Substantia nigra (tissue), 51 donors: ENCODE measurements at places on chromosomes 3 and 15.

- no peak for DNase-seq
These were observed 18.2 kb downstream of the DCUN1D1 start for GRCh38 chr3:182962166-182962565.

DNA sequence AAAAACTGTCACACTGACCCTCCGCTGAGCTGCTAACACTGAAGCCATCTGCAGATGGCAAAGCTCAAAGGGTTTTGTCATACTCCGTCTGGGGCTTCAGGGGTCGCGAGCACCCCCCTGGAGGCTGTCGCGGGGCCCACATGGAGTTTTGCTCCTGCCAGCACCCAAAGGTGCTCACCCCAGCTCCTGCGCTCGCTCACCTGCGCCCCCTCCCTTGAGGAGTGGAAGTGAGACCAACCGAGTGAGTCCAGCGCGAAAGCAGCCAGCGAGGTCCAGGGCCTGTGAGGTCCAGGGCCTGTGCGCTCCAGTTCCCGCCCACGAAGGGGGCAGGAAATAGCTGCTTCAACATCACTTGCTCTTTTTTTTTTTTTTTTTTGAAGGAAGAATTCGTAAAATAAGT is 208.5 kb downstream of the ROBO2 start:
- DNase-seq = no peak

GRCh38 chr3:16252988-16253387 is 11.8 kb downstream of the DPH3 start:
- DNase-seq = no peak

GRCh38 chr3:194277104-194277785 is 73.9 kb downstream of the CPN2 start:
- DNase-seq = no peak

GRCh38 chr3:137171834-137172603 is 214.2 kb downstream of the IL20RB start:
- no peak for DNase-seq

- no peak for DNase-seq
These were observed 31.5 kb upstream of the SLC2A2 start for GRCh38 chr3:171058058-171058457.

DNA sequence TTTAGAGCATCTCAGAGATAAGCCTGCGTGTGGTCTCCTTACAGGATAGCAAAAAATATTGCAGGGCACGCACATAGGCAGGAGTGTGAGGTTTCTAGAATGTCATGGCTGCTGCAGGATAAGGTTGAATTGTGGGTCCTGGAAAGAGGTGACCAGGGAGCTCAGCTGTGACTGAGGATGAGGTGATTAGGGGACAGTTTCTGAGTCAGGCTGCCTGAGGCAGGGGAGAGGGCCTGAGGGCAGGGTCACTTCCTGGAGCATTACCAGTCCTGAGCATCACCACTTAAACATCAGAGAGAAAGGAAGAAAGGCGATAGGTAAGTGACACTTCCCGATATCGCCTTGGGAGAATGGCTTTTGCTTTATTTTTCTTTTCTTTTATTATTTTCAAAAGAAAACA is 813.8 kb downstream of the TUSC7 start:
- DNase-seq = no peak

DNA sequence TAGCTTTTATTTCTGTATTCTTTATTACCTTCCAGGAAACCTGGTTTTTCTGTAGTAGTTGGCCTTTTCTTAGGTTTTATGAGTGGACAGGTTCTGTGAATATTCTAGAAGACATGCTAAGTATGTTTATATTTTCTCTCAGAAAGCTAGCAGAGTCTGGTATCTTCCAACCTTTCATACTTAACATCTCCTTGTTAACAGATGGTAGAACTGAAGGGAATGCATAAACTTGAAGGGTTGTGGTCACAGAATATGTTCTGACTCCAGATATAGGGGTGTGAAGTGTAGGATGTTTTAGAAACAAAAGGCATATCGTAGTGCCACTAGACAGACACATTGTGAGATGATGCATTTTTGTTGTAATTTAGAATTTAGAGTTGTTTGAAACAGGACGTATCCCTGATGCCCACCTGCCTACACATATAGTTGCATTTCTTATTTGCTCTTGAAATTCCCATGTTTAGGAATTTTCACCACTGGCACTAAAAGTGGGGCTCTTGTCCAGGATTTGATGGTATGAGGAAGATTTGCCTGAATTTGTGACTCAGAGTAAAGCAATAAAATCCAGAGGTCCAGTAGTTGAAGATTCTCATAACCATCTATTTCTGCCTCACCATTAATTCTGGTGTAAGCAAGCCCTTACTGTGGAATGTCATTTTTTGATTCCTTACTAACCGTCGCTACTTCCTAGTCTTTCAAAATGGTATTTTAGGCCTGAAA is 274.5 kb downstream of the FEZF2 start:
- no peak for DNase-seq

DNA sequence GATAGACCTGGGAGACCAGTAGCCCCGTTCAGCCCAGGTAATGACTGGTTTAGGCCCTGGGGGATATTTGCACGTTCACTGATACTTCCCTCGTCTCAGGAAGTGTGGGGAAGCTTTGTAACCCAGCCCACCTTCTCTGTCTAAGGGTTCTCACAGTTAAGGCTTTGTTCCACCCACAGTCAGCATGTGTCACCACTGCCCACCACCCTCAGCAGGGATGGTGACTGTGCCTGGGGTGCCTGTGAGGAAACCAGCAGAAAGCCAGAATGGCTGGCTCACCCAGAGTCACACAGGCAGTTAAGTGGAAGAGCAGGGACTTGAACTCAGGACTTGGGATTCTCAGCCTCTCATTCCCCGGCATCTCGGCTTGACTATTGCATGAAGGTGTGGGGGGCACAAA is 5.2 kb downstream of the KBTBD13 start:
- no peak for DNase-seq

- no peak for DNase-seq
These were observed 58.2 kb upstream of the ARRDC4 start for GRCh38 chr15:97902140-97902780.
